ENCODE measurements at places on chromosomes 2 and 18.

DNA sequence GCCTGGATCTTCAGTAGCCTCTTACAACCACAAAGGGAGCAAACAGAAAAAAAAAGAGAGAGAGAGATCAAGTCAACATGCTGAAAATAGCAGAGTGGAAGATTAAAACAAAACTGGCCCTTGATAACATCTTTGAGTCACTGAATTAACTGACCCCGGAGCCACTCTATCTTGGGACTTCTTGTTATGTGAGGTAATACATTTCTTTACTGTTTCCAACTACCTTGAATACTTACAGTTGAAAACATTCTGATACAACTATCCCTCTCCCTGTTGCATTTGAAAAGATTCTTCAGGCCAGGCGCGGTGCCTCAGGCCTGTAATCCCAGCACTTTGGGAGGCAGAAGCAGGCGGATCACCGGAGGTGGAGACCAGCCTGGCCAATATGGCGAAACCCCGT is 208.1 kb downstream of the MEMO1 start:
- DNase-seq, result no peak

- no peak for DNase-seq
Measured at GRCh38 chr2:39379643-39380524, 57.2 kb downstream of the MAP4K3 start.

DNA sequence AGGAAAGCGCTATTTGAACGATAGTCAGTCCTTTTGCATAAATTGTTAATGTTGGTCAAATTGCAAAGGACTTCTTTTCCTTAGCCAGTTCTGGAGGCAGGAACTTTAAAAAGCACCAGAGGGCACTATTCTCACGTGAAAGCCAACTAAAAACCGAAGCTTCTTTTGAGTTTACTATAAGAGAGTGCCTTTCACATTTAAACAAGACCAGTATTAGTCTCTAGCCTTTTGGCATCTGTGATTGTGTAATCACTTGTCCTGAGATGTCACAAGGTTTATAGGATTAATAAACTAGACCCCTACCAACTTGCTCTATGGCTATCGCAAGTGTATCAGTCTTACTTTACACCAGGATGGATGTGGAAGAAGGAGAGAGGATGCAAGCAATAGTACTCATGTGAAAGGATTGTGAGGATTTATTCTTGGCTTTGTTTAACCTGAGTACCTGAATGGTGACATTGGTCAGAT is 14.4 kb upstream of the STAT4 start:
- no peak for DNase-seq

DNA sequence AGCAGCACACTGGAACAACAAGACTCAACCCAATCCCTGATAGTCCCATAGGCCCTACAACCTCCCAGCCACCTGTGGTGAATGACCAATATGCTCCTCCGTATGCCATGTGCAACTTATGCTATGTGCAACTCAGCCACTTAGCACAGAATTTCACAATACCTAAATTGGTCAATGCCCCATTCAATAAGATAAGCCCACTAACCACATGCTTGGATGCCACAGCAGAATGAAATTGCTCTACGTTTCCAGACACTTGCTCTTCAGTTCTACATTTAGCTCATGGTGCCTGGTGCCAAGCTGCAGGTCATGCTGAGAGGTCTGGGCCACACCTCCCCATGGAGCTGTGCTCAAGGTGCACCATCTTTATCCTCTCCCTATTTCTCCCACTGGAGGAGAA is 159.8 kb downstream of the EN1 start:
- DNase-seq, result no peak

GRCh38 chr2:217189747-217190146 is 329.9 kb upstream of the TNP1 start:
- no peak for DNase-seq

All from right cardiac atrium (tissue), 5 donors.